ENCODE measurements at places on chromosomes 4 and X. TPM values are rescaled to one million over a fixed set of nuclear protein-coding genes. Genes with fewer than 3 reads are reported as not detected.

FAM133A gene
- total RNA-seq: not detected

TCEANC gene
- 5.5 TPM for total RNA-seq

RASSF6 gene
- total RNA-seq: 0.78 TPM

IL1RAPL1 gene
- 0.27 TPM for total RNA-seq

MAGEC3 gene
- not detected for total RNA-seq

SEL1L3 gene
- 27.7 TPM for total RNA-seq

BEX2 gene
- total RNA-seq: 29.5 TPM

MED12 gene
- total RNA-seq: 51.8 TPM

MAPK10 gene
- 37.8 TPM for total RNA-seq

MSX1 gene
- 4.0 TPM for total RNA-seq

ARHGEF38 gene
- total RNA-seq: not detected

SMS gene
- total RNA-seq: 52.8 TPM

TMEM131L gene
- total RNA-seq: 10.7 TPM

PCSK1N gene
- 0.84 TPM for total RNA-seq

KDR gene
- 35.6 TPM for total RNA-seq

SAGE1 gene
- total RNA-seq: not detected

INTU gene
- 11.7 TPM for total RNA-seq

TCP11X2 gene
- total RNA-seq: not detected

RBMXL3 gene
- not detected for total RNA-seq

NDST4 gene
- total RNA-seq: 2.9 TPM

RNF175 gene
- total RNA-seq: not detected

TBX22 gene
- not detected for total RNA-seq

AREG gene
- 72.7 TPM for total RNA-seq

HDX gene
- total RNA-seq: 4.0 TPM

Measured in ovary (tissue), 10 donors.